Renal cortex interstitium (tissue), 15 donors: ENCODE measurements at places on chromosomes 6 and 20. TPM values are rescaled to one million over a fixed set of nuclear protein-coding genes. Genes with fewer than 3 reads are reported as not detected.
A peak's percentile ranks its signal among the peaks of the same experiment; 100 is the strongest.

DNA sequence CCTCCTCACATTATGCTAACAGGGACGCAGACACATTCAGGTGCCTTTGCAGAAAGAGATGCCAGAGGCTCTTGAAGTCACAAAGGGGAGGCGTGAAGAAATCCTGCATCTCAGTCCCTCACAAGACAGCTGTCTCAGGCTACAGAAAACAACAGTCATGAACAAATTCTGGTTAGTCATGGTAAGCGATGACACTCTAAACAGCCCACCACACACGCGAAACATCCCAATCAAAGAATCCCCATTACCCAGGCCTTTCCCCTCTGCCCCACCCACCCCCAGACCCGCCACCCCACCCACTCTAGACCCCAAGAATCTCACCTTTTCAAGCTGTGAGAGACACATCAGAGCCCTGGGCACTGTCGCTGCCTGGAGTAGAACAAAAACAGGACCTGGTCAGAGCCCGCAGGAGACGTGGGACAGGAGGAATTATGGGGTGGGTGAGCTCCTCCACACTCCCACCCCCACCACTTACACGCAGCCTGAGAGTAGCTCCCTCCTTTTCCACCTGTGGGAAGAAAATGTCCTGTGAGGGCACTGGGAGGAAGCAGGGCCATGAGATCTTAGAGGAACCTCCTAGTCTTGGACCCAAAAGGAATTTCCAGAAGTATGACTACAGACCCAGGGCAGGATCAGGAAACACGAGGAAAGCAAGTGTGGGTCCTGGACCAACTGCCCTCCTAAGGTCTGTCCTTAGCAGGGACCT, 2.7 kb downstream of the HLA-B start:
- DNase-seq, result no peak

GRCh38 chr6:90790696-90791095, 203.8 kb upstream of the MAP3K7 start:
- DNase-seq, result no peak

- DNase-seq, result no peak
Observed at GRCh38 chr20:58225452-58226200, 2.8 kb downstream of the ANKRD60 start.

GRCh38 chr6:1802491-1803395, 193.0 kb downstream of the FOXC1 start:
- no peak for DNase-seq

DNA sequence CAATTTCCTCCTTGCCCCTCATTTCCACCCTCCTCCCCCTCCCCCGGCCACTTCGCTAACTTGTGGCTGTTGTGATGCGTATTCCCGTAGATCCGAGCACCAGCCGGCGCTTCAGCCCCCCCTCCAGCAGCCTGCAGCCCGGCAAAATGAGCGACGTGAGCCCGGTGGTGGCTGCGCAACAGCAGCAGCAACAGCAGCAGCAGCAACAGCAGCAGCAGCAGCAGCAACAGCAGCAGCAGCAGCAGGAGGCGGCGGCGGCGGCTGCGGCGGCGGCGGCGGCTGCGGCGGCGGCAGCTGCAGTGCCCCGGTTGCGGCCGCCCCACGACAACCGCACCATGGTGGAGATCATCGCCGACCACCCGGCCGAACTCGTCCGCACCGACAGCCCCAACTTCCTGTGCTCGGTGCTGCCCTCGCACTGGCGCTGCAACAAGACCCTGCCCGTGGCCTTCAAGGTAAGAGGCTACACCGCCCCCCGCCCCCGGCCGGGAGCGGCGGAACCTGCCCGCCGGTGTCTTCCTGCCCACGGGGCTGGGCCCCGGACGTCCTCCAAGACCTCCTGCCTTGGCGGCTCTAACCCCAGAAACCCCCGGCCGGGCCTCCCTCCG, 44.9 kb upstream of the SUPT3H start:
- no peak for DNase-seq

DNA sequence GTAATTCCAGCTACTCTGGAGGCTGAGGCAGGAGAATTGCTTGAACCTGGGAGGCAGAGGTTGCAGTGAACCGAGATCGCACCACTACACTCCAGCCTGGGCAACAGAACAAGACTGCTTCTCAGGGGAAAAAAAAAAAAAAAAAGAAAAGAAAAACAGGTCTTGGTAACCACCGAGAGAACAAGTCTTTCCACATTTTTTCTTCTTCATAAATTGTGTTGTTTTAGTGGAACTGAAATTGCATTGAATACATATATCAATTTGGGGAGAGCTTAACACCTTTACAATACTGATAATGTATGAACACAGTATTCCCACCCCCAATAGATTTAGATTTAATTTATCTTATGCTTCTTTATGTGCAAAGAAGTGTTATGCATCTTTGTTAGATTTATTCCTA, 70.0 kb upstream of the PLEKHG1 start:
- no peak for DNase-seq

DNA sequence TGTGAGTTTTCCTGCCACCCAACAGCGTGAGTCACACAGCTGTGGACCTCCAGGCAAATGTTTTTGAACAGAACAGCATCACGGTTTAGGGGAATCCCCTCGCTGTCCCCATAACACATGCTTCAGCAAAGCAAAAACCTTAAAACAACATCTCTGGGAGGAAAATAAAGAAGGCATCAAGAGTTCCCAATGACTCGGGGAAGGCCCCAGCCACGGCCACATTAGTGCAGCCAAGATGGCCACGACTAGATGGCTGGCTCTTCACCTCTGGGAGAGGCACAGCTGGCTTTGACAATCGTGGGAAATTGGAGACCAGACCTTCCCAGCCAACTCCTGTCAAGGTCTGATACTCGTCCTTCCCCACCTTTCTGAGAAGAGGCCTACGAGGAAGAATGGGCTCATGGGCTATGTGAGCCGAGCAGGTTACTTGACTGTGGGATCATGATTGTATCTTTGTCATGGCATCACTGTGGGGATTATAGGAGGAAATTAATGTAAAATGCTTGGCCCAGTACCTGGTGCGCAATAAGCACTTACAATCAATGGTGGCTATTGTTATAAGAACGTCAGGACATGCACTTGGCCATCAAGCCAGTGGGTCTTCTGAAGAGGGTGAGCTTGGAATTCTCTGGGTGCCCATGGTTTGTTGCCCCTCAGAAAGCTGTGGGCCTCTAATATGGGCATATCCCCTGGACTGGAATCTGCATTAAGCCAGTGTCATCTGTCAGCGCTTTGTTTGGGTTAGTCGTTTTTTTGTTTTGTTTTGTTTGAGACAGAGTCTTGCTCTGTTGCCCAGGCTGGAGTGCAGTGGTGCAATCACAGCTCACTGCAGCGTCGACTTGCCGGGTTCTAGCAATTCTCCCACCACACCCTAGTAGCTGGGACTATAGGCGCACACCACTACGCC, 43.6 kb downstream of the FGD2 start:
- no peak for DNase-seq

GRCh38 chr20:35627121-35627520, 11.5 kb downstream of the SPAG4 start:
- DNase-seq, result no peak

DNA sequence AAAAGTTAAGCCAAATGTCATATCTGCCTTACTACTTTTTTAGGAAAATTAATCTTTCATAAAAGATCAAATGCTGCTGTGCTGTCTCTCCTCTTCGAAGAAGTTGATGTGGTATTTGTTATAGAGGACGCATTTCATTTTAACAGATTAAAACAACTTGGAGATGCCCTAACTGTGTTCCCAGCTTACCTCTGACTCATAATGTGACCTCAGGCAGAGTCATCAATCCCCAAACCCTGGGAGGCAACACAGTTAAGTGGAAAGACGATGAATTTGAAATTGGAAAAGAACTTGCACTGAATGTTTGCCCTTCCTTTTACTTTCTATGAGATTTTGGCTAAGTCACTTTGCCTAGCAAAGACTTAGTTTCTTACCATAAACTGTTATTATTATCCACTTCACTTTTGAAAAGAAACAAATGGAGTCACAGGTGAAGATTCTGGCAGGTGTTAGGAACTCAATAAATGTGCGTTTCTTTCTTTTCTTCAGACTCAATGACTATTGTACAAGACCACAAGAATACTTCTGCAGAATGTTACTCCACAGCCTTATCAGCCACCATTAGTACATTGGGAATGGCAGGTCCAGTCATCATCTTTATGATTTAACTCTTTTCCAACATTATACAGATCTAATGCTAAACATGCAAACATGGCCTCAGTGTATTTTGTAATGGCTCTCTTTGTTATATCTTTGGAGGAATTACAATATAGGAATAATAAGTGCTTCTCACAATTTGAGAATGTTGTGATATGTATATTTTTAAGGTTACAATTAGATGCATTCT, 102.6 kb downstream of the COL21A1 start:
- no peak for DNase-seq

GRCh38 chr6:87029711-87030314, 65.1 kb downstream of the CGA start:
- DNase-seq, result peak; percentile 1

DNA sequence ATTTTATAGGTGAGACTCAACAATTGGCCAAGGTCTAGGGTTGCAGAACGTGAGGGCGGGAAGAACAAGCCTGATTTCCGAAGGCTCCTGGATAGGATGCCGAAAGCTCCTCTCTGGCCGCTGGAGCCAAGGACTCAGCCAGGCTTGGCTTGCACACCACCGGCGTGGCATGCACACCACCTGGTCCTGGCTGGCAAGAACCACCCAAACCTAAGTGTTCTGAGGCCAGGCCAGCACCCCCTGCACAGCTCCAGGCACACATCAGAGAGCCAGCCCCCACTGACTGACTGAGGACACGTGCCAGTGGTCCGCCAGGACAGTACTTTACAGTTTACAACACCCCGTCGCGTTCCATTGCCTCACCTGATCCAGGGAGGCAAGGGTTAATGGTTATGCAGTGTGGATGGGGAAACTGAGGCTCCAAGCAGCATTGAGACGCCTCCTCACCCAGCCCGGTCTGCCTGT, 414 bp downstream of the TGM2 start:
- DNase-seq, result no peak

DNA sequence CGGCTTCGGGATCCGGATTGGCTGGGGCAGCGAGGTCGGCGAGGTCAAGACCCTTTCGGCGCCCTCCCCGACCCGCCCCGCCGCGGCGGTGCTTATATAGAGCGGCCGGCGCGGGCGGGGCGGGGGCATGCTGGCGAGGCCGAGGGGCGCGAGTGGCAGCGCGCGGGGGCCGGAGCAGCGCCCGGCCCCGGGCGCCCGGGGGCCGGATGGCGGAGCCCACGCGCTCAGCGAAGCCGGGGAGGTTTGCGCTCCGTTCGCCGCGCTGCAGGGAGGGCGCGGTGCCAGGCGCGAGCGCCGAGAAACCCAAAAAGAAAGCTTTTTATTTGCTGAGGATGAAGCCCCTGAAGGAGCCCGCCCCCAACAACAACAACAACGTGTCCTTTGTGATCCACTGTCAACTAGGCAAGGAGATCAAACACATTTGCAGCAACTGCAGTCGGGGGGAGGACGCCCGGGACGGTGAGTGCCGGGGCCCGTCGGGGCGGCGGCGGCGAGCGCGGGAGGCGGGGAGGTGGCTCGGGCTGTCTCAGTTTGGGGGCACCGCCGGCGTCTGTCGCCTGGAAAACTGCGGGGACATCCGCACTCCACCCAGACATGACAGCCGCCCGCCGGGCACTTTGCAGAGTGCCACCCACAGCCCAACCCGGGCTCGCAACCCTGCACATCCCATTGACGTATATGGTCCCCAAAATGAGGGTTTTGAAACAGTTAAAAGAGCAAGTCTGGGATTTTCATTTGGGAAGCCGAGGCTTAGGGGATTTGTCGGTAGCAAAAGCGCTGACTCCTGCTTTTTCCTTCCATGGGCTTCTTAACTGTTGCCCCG, 297.3 kb downstream of the PHACTR1 start:
- DNase-seq, result no peak

- no peak for DNase-seq
Observed at GRCh38 chr6:55088902-55089301, 85.4 kb upstream of the HCRTR2 start.

DNA sequence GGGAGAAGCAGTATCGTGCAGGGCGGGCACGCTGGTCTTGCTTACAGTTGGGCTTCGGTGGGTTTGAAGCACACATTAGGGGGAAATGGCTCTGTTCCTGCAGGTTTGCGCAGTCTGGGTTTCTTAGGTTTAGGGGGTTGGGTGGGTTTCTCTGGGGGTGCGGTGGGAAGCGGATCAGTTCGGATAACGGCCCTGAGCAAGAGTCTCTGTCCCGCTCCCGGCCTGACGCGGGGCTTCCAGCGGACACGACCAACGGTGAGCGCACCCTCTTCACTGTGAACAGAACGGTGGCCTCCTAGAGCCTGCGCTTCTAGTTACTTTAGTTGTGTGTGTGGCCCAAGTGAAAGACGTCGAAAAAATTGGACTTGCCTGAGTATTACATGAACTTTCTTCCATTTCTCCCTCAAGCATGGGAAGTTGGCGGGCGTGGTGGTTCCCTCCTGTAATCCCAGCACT, 635 bp upstream of the ELOVL2 start:
- DNase-seq, result no peak

DNA sequence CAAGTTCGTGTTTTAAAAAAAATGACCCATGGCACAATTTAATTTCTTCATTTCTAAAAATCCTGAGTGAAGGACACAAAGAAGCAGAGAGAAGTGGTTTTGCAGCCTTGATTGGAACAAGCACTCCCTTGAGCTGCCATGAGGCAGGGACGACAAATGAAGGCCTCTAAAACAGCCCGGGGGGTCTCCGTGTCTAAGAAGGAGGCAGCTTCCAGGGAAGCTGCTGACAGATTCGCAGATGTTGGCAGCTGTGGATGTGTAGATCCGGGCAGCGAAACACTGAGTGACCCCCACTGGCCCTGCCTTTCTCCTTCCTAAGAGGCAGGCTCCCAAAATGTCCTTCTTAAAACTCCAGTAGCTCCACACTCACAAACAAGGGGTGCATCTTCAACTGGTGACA, 9.6 kb upstream of the LBP start:
- DNase-seq, result no peak

DNA sequence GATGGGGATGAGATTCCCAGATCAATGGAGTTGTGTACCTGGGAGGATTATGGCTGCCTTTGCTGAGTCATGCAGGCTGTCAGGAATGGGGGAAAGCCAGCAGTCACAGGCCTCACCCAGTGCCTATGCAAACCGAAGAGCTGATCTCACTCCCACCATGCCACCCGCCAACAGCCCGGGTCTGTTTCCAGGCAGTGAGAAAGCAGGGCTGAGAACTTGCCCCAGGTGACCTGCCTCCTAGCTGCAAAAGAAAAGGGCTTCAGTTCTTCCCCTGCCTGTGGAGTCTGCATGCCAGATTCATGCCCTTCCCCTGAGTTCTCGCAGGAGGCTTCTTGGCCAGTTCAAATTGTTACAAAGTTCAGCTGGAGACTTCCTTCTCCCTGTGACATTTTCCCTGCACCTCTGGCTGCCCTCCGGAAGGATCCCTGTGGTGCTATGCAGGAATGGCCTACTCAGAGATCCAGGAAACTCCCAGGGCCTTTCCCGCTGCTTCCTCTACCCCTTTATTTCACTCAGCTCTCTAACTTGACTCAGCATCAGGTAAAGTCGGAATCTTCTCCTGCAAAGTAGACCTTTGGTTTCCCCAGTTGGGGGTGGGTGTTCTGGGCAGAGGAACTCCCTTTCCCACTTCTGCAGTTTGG, 71.5 kb upstream of the B3GAT2 start:
- no peak for DNase-seq

HLA-DQA2 gene
- polyA plus RNA-seq, result 0.37 TPM

RXRB gene
- 51.1 TPM for polyA plus RNA-seq

LY6G5B gene
- polyA plus RNA-seq, result 22.8 TPM

C4A gene
- 15.7 TPM for polyA plus RNA-seq
